Adrenal gland (tissue), 19 donors: ENCODE measurements at places on chromosomes 2 and 18. TPM values are rescaled to one million over a fixed set of nuclear protein-coding genes. Genes with fewer than 3 reads are reported as not detected.

DNA sequence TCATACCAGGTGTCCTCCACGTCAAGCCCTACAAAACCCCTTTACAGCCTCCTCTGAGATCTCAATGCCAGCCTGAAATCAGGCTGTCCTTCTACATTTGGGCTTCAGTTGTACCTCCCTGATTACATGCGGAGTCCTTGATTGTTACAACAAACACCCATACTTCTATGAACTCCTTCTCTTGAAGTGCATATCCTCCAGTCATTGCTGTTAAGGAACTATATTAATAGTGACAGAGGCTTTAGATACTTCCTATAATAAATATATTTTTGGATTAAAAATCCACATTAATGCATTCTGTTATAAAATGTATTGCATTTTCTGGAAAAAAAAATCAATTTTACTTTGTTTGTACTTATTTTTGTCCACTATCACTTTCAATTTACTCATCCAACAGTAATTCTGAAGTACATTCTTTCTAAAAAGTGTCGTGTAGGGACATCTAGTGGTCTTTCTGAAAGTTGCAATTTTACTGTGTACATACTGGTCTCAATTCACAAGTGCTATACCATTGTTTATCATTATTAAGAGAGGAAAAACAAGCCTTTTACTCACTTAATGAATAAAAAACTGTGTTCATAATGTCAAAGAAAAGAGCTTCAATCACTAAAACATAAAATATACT lies 316.4 kb downstream of the DSEL start:
- no peak for DNase-seq

- no peak for DNase-seq
Observed at GRCh38 chr2:163657281-163657656, 78.5 kb downstream of the FIGN start.

GRCh38 chr2:107340955-107341354 lies 455.0 kb upstream of the ST6GAL2 start:
- no peak for DNase-seq

- no peak for DNase-seq
Observed at GRCh38 chr18:60555625-60556024, 183.1 kb upstream of the MC4R start.

DNA sequence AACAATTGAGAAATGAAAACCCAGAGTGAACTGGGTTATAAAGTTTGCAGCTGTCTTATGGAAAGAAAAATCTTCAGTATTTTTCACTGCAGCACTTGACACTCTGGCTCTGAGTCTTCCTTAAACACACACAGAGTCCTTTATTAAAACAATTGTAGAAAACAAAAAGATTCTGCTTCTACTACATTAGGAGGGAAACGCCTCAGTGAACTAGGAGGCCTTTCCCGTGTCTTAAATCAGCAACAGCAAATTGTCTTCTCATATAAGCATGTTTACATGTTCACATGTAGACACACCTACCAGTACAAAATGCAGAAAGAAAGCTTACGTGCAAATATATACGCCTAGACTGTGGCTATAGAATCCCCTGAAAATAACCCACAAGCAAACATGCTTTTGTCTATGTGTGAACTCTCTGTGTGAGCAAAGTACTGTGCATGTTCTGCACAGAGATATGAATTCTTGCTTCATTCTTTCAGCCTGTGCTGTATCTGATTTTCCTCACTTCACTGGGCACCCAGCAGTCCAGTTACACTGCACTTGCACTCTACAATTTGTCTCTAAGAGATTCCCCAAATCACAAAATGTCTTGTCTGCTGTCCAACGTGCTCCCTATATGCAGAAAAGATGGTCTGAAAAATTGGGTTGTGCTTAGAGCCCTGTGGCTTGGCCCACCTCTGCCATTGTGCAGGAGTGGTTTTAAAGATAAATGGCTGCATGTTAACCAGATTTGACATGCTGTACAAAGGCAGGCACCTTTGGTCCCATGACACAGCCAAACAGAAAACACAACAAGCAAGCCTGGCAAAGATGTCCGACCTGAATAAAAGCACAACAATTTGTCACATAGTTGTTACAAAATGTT lies 24.5 kb downstream of the ZEB2 start:
- DNase-seq, result no peak

GRCh38 chr2:66283787-66284186 lies 151.1 kb upstream of the MEIS1 start:
- no peak for DNase-seq

RPL37A gene
- 1,765 TPM for polyA plus RNA-seq

- no peak for DNase-seq
Observed at GRCh38 chr2:149732001-149732685, 144.6 kb upstream of the MMADHC start.

DNA sequence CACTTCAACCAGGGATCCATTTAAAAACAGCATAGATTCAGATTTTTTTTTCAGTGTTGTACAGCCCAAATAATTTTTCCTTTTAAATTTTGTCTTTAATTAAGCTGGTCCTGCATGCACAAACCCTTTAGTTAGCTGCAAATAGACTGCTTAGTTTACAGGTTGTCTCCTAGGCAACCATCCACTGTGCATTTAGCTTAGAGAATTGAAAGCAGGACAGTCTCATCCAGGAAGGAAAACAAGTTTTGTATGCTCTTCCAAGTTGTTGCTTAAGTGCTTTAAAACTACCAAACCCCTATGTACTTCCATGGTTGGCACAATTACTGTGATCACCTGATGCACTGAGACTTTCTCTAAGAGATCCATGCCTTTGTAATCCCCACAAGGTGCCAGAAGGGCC lies at the start of gene MAP3K19:
Gene MAP3K19, minus strand, starts transcription at position 148 of the 400 bp plus-strand sequence. CDS start 22,800 bp downstream, outside the sequence.
- no peak for DNase-seq

PRSS56 gene
- not detected for polyA plus RNA-seq

DNA sequence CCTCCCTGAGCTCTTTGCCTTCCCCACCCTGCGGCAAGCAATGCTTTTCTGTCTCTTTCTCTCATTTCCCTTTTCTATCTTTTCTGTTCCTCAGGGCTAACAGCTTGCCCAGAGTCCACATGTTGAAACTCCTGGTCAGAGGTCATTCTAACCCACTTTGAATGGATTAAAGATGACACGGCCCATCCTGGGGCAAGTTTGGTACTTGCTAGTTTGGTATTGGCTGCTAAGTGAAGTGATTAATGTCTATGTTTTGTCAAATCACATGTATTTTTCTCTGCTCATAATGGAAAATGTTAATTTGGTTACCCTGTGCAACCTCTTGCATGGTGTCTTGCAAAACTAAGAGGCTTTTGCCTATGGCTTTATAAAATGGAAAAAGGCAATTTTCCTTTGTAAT lies 960.2 kb downstream of the CNTNAP5 start:
- no peak for DNase-seq

DNA sequence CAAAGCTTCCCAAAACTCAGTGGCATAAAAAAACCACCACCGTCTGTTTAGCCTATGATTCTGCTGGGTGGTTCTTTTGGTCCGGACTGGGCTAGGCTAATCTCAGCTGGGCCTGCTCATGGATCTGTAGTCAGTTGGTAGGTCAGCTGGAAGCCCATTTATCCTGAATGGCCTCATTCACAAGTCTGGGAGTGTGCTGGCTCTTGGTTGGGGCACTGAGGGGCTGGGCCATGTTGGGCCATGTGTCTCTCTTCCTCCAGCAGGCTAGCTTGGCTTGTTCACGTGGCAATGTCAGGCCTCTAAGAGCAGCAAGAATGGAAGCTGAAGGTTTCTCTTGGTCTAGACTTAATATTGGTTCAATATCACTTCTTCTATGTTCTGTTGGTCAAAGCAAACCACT lies 95.7 kb upstream of the HS6ST1 start:
- peak; percentile 6 for DNase-seq

MROH2A gene
- 0.13 TPM for polyA plus RNA-seq

- DNase-seq, result no peak
Observed at GRCh38 chr2:4246364-4247131, 543.2 kb downstream of the DCDC2C start.

MC4R gene
- polyA plus RNA-seq, result not detected

GRCh38 chr2:212766921-212767320 lies 228.3 kb upstream of the ERBB4 start:
- DNase-seq, result no peak

GRCh38 chr2:132430895-132431294 lies 14.3 kb downstream of the GPR39 start:
- no peak for DNase-seq

DNA sequence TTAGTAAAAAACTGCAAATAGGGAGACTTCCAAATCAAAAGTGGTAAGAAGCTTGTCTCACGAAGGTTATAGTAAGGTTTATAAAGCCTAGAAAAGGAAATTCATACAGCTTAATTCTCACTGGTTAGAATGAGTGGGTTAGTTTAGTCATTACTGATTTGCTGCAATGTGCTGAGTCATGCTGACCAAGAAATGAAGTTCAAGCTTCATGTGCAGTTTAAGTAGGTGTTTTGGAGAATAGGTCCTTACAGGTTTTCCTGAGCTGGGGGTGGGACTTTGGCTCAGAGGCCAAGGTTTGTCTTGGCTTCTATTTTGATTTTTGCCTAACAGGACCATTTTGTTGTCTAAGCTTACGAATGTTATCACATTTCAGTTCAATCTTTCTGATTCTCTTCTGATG lies 15.1 kb downstream of the CLIP4 start:
- DNase-seq, result no peak

DNA sequence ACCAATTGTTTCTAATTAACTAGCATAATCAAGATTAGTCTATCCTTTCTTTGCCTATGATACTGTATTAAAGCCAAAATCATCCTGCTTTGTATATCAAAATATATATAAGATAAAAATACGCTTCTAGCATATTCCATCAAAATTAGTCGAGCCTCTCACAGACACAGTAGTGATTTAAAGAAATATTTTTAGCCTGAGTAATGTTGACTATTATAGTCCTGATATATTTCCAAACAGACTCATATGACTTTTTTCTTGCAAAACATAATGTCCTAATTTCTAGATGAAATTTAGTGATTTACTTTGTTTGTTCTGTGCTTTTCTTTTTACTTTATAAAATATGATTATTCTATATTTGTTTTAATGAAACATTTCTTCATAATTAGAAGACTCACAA lies 30.9 kb downstream of the FAP start:
- DNase-seq, result no peak

GRCh38 chr2:200862532-200863000 lies 1.9 kb downstream of the CLK1 start:
- peak; percentile 46 for DNase-seq

GRCh38 chr2:16665748-16666448 lies at the start of gene CYRIA:
Gene CYRIA (minus strand): TSS chr2:16665834. CDS start chr2:16588119, 77,715 bp downstream.
- peak; percentile 73 for DNase-seq

- DNase-seq, result no peak
Observed at GRCh38 chr2:80288576-80288975, 16.0 kb downstream of the LRRTM1 start.

DNA sequence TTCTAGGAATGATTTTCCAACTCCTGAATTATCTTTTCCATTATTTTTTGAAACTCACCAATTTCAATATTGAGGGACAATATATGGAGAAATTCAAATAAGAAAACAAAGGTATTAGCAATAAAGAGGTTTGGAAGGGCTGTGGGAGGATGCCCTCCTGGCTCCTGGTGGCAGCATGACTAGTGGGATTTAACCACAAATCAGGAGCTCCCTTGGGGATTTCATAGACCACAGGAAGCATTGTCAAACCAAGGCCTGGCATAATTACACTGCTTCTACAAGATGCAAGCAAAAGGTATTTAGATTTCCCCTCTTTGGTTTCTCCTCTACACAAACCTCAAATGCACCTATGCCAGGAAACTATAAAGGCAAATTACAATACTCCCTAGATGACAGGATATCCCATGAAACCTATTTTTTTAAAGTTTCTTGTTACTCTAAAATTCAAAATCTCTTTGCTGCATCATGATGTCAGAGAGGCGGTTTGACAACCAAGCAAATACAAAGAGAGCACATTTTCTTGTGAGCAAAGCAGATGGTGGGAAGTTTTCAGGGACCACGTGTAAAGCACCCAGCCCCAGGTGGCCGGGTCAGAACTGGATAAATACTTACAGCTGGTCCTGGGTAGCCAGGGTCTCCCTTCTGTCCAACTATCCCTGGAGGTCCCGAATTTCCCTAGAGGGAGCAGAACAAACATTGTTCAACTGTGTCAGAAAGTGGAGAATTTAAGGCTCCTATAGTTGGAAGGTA lies 67.9 kb downstream of the COL6A3 start:
- no peak for DNase-seq

DNA sequence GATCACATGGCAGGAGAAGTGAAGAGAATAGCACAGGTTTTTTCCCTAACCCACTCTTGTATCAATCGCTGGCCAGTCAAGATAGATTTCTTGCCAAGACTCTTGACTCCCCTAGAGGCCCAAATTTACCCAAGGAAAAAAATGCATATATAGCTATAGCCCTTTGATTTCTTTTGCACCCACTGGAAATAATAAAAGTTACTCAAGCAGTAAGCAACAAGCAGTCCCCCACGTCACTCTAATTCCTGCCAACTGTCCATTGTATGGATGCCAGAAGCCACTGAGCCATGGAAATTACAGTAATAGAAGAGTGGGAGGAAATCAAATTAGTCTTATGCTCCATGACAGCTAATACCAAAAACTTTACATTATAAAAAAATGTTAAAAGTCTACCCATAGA lies 125.3 kb upstream of the SLC39A10 start:
- no peak for DNase-seq

DNA sequence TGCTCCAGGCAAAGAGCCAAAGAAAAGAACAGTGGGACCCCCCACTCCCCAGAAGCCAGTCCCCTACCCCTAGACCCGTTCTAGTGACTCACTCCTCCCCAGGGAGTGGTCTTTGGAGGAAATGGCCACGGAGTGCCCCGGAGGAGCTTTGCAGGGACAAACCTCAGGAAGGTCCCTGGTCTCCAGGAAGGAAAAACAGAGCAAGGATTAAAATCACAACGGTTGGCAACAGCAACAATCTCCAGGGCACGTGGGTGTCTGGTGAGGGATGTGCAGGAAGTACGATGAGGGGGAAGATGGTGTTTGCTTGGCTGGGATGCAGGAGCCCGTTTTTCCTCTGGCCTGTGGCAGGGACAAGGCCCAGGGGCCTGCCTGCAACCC lies 135.0 kb downstream of the SMAD2 start:
- DNase-seq, result no peak

GRCh38 chr2:71223767-71224333 lies 3.1 kb downstream of the PAIP2B start:
- peak; percentile 66 for DNase-seq

- peak; percentile 5 for DNase-seq
Observed at GRCh38 chr2:2827761-2828221, 496.7 kb upstream of the MYT1L start.

GRCh38 chr2:96204836-96205624 lies 3.6 kb downstream of the STARD7 start:
- no peak for DNase-seq

CDKL4 gene
- polyA plus RNA-seq, result 0.57 TPM

FOXD4L1 gene
- 0.07 TPM for polyA plus RNA-seq

DNA sequence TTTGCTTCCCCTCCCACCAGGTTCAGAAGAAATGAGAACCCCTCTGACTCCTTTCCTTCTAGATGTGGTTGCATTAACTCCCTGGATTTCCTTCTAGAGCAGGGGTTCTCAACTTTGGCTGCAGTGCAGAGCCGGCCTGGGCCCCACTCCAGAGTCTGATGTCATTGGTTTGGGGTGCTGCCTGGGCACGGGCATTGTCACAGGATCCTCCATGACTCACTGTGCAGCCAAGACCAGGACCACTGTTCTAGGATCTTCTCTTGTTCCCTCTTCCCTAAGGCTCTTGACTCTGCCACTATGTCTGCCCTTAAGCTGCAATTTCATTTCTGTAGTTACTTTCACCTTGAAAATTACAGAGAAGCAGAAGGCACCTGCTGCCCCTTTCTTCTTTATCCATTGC lies 31.8 kb downstream of the TBC1D8 start:
- DNase-seq, result peak; percentile 40

CLEC4F gene
- polyA plus RNA-seq, result 0.27 TPM

GRCh38 chr2:55500025-55500424 lies 19.5 kb upstream of the CFAP36 start:
- no peak for DNase-seq

UGT1A4 gene
- polyA plus RNA-seq, result not detected

- no peak for DNase-seq
Observed at GRCh38 chr18:52963481-52963880, 623.5 kb downstream of the DCC start.
